Glutamatergic neuron (in vitro differentiated cells): ENCODE measurements at places on chromosomes 3 and 15. TPM values are rescaled to one million over a fixed set of nuclear protein-coding genes. Genes with fewer than 3 reads are reported as not detected.

DNA sequence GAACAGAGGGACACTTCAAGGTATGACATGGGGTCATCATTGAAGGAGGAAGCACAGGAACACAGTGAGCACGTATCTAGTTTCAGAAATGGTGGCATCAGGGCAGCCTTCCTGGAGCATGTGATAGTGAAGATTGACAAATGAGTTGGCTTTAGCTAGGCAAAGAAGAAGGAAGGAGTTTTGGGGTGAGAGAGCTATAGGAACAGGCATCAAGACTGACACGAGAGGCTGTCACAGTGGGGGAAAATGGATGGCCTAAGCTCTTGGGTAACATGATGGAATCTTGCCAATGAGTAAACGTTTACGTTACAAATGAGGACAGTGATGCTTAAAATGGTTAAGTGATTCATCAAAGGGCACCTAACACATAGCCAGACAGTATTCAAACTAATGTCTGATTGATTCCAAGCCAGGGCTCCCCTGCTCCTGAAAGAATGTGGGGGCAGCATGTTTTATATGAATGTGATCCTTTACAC, 23.1 kb upstream of the GPR171 start:
- no peak for DNase-seq
- H3K36me3 ChIP-seq = peaks cover 13% of the 10 kb centered on the region
- H3K27ac ChIP-seq = no peak overlapping the region

DISP2 gene
- total RNA-seq = 44.3 TPM

ITIH1 gene
- not detected for total RNA-seq

- no peaks in the 10 kb centered on the region for H3K36me3 ChIP-seq
- H3K4me1 ChIP-seq = peaks cover 18% of the 10 kb centered on the region
- H3K4me3 ChIP-seq = no peak overlapping the region
- no peak overlapping the region for H3K27ac ChIP-seq
These were observed 26.6 kb downstream of the DIPK2A start for GRCh38 chr3:143998266-143998665.

CD276 gene
- 192 TPM for total RNA-seq

DNA sequence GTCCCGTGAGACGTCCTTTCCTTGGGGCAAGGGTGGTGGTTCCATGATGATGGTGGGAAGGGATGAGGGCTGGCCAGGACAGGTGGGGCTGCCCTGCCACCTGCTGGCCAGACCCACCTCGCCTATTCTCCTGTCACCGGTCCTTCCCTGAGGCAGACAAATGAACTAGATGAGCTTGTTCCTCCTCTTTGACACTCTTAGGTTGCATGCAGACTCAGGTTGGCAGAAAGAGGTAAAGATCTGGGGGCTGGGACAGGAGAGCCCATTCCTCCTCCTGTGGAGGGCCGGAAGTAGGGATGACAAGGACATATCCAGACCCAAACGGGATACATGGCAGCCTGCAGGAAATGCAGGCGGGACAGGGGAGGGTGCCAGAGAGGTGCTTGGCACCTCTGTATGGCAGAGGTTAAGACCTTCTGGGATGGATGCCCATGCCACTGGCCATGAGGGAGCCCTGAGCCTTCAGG, 38.6 kb downstream of the ACSBG1 start:
- H3K27me3 ChIP-seq = peaks cover 2% of the 10 kb centered on the region
- H3K36me3 ChIP-seq = peaks cover 6% of the 10 kb centered on the region
- DNase-seq = peak; percentile 48
- H3K4me3 ChIP-seq = no peak overlapping the region

GRCh38 chr3:33426068-33426467, 14.1 kb downstream of the UBP1 start:
- H3K4me3 ChIP-seq = no peak overlapping the region
- H3K4me1 ChIP-seq = peaks cover 27% of the 10 kb centered on the region
- H3K27me3 ChIP-seq = peaks cover 2% of the 10 kb centered on the region
- DNase-seq = no peak
- no peak overlapping the region for H3K27ac ChIP-seq
- H3K36me3 ChIP-seq = no peaks in the 10 kb centered on the region

DNAJA4 gene
- 2.4 TPM for total RNA-seq

DNA sequence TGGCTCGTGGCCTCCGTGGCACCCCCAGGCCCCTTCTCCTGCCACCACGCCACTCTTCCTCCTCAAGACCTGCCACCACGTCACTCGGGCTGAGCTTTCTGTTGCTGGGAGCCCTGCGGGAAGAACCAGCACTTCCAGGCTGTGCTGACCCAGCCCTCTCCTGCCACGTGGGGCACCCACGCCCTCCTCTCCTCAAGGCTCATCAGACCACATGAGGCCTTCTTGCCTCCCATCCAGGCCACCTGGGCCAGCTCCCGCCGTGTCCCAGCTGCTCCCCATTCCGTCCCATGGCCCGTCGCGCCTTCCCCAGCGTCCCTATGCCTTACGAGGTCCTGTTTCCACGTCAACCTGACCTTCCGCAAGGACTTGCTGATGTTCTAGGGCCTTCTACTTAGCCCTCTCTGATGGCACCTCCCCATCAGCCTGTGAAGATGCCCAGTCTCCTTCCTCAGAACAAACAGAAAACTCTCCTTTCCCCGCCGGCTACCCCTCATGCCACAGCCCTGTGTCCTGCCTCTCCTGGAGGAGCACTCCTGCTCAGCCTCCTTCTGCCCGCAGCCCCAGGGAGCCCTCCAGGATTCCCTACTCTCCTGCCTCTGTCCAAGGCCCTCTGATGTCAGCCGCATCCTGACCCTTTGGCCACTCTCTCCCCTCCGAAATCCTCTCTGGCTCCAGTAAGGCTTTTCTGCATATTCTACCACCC, 71.1 kb upstream of the BLM start:
- H3K27me3 ChIP-seq = peaks cover 13% of the 10 kb centered on the region
- peaks cover 25% of the 10 kb centered on the region for H3K4me1 ChIP-seq
- peak overlapping the region; percentile 66 for H3K27ac ChIP-seq
- peaks cover 19% of the 10 kb centered on the region for H3K36me3 ChIP-seq
- H3K4me3 ChIP-seq = peak overlapping the region; percentile 69

GRCh38 chr15:59104602-59104911, 389 bp upstream of the CCNB2 start:
- H3K27ac ChIP-seq = peak overlapping the region; percentile 94
- peak overlapping the region; percentile 94 for H3K4me3 ChIP-seq

- no peak for DNase-seq
- H3K36me3 ChIP-seq = no peaks in the 10 kb centered on the region
- H3K27ac ChIP-seq = peak overlapping the region; percentile 93
- H3K27me3 ChIP-seq = no peaks in the 10 kb centered on the region
These were observed 830 bp upstream of the RNF13 start for GRCh38 chr3:149812165-149812605.

DNA sequence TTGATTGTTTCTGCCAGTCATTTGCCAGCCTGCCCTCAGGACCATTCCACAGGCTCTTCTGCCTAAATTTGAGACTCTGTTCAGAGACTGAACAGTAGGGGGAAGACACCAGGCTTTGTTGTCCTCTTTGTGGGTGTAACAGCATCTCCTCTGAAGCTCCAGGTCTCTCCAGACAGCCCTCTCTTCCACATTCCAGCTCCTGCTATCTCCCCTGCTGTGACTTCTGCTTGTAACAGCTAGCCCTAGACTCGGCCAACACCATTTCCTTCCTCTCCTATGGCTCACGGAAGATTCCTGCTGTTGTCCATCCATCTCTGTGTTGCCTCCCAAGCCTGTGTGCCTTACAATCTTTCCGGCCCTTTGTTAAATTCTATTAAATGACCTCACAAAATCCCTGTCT, 40.2 kb downstream of the SUCLG2 start:
- no peaks in the 10 kb centered on the region for H3K36me3 ChIP-seq
- H3K27ac ChIP-seq = no peak overlapping the region
- no peak for DNase-seq
- H3K4me3 ChIP-seq = no peak overlapping the region

RYR3 gene
- total RNA-seq = 7.4 TPM

- H3K36me3 ChIP-seq = no peaks in the 10 kb centered on the region
- no peak overlapping the region for H3K4me3 ChIP-seq
- peaks cover 14% of the 10 kb centered on the region for H3K4me1 ChIP-seq
- no peak overlapping the region for H3K27ac ChIP-seq
These were observed 173.3 kb upstream of the ICE2 start for GRCh38 chr15:60652245-60652644.

DNA sequence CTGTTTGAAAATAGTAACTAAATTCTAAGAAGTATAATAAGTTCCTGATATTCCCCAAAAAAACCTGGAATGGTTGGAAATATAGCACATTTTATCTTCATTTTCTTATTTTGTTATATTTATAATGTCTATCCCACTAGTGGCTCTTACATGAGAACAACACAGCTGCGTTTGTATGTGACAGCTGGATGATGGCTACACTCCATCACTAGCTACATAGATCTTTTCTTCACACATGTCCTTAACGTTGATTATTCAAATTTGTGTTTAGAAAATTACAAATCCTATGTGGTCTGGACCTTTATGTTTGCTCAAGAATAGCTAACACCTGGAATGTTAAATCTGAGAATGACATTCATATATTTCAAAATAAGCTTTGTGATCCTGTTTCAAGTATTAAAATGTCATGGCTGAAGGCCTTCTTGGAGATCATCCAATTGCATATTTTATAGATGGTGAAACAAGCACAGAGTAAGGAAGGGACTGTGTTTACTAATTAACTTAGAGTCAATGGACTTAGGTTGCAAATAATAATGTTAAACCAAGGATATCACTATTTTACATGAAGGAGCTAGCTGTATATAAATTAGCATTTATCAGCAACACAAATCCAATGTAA, 60.8 kb downstream of the ATP13A5 start:
- no peaks in the 10 kb centered on the region for H3K36me3 ChIP-seq
- no peak for DNase-seq
- H3K27ac ChIP-seq = no peak overlapping the region
- H3K27me3 ChIP-seq = no peaks in the 10 kb centered on the region
- H3K4me3 ChIP-seq = no peak overlapping the region
- no peaks in the 10 kb centered on the region for H3K4me1 ChIP-seq

PP2D1 gene
- total RNA-seq = not detected

DNA sequence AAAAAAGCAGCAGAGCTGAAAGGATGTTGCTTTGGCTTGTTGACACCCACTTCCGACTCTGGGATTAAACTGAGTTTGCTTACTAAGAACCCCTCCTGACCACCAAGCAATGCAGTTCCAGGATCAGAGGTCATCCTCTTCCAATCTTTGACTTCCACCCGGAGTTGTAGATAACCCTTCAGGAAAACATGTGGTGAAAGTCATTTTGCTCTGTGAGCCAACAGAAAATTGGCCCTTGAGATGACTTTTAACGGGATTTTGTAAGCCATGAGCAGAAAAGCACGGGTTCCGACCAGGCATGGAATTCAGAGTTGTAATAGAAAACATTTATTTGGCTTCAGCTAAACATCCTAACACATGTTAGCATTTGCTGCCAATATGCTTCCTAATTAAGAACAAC, 171.6 kb upstream of the NR2F2 start:
- H3K36me3 ChIP-seq = no peaks in the 10 kb centered on the region
- H3K27me3 ChIP-seq = no peaks in the 10 kb centered on the region
- no peak for DNase-seq
- no peaks in the 10 kb centered on the region for H3K4me1 ChIP-seq
- no peak overlapping the region for H3K27ac ChIP-seq

GABRA5 gene
- total RNA-seq = 1.1 TPM

GRCh38 chr3:64188810-64189560, 36.3 kb downstream of the PRICKLE2 start:
- H3K36me3 ChIP-seq = peaks cover 14% of the 10 kb centered on the region
- H3K4me1 ChIP-seq = peaks cover 22% of the 10 kb centered on the region
- H3K27ac ChIP-seq = no peak overlapping the region
- DNase-seq = no peak
- no peaks in the 10 kb centered on the region for H3K27me3 ChIP-seq
- no peak overlapping the region for H3K4me3 ChIP-seq

DNA sequence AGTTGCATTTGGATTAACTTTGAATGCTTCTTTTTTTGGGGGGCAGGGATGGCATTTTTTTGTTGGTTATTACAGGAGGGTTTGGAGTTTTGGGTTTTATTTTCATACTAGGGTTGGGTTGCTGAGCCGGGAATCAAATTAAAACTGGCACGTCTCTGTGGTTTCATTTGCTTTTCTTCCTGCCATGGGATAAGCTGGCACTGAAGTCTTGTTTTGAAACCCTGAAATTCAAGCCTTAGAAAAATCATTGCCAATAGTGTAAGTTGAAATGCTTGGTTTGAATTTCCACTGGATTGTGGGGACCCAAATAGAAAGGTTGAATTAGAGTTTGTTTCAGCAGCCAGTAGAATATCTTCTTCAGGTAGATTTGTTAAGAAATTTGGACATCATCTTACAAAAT, 193.1 kb upstream of the DCBLD2 start:
- H3K27ac ChIP-seq = no peak overlapping the region
- H3K4me3 ChIP-seq = no peak overlapping the region
- no peak for DNase-seq
- no peaks in the 10 kb centered on the region for H3K36me3 ChIP-seq
- H3K27me3 ChIP-seq = no peaks in the 10 kb centered on the region

DNA sequence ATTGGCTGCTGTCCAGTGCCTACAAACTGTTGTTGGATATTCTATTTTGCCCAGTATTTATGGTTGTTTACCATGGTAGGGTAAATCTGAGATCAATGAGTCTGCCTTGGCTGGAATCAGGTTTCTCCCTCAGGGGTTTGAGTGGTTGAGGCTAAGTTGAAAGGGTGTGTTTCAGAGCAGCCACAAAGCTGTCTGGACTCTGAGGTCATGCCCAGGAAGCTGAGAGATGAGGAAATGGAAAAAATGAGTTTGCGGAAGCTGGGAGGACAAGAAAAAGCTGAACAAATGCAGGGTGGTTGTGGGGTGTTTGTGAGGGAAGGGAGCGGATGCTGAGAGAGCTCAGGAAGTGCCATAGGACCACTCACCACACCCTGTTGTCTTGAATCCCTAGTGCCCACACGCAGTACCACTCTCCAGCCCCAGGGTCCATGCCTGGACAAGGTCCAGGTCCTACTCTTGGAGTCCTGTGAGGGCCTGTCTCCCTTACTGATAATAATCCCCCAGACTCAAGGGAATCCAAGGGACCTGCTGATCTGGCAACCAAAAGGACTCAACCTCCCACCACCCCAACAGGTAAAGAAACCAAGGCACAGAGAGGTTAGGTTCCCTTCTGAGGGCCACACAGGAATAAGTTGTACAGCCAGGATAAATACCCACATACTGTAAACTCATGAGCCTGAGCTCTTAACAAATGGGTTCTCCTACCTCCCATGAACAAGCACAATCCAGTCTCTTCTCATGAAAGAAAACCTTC, 81.6 kb downstream of the PPCDC start:
- H3K27ac ChIP-seq = peak overlapping the region; percentile 14
- H3K4me1 ChIP-seq = peaks cover 5% of the 10 kb centered on the region
- no peaks in the 10 kb centered on the region for H3K36me3 ChIP-seq
- DNase-seq = no peak
- no peaks in the 10 kb centered on the region for H3K27me3 ChIP-seq

DNA sequence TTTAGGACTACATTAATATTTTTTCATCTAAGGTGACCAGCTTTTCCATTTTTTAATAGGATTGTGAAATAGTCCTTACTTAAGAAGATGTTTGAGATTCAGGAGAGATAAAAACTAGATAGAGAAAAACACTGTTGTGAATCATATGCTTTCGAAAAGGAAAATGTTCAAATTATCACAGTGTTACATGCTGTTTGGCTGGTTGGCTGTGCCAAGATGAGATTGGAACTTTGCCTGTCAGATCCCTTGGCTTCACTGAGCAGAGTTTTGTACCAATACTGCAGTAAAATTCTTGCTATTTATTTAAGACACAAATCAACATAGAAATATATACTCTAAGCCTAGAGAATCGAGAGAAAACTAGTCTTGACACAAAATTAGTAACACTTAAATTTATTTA, 117.2 kb downstream of the OXSM start:
- no peak overlapping the region for H3K4me3 ChIP-seq
- no peak overlapping the region for H3K27ac ChIP-seq
- no peak for DNase-seq
- H3K36me3 ChIP-seq = no peaks in the 10 kb centered on the region

PTPRG gene
- 52.1 TPM for total RNA-seq

GRCh38 chr3:65689436-65689835, 349.3 kb downstream of the MAGI1 start:
- no peaks in the 10 kb centered on the region for H3K36me3 ChIP-seq
- H3K27me3 ChIP-seq = no peaks in the 10 kb centered on the region
- DNase-seq = no peak
- H3K27ac ChIP-seq = no peak overlapping the region
